CD4-positive, alpha-beta T cell treated with Interleukin-12 subunit alpha and Interleukin-12 subunit beta, for 1 hour (primary cell): ENCODE measurements at places on chromosomes 7 and 10.

GRCh38 chr7:55309040-55309991, 55.8 kb upstream of the LANCL2 start:
- peak; percentile 65 for DNase-seq

GRCh38 chr7:68235937-68236336, 1239.3 kb downstream of the TYW1 start:
- no peak for DNase-seq

DNA sequence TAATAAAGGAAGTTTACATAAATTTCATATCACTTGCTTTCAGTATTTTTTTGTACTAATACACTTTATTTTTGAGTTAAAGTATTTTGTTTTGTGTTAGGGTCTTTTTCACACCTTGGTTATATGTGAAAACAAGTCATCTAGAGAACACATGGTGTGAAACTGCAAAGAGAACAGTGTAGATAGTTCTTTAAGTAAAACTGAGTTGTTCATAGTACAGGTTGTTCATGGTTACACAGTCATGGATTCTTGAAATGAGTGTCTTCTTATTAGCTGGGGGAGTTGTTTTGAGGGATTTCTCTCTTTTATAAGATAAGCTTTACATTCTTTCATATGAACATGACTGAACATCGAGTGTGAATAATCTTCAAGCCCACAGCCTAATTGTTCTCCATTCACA, 244.2 kb downstream of the THSD7A start:
- no peak for DNase-seq

GRCh38 chr7:1601956-1602355, 32.1 kb upstream of the PSMG3 start:
- DNase-seq: no peak

DNA sequence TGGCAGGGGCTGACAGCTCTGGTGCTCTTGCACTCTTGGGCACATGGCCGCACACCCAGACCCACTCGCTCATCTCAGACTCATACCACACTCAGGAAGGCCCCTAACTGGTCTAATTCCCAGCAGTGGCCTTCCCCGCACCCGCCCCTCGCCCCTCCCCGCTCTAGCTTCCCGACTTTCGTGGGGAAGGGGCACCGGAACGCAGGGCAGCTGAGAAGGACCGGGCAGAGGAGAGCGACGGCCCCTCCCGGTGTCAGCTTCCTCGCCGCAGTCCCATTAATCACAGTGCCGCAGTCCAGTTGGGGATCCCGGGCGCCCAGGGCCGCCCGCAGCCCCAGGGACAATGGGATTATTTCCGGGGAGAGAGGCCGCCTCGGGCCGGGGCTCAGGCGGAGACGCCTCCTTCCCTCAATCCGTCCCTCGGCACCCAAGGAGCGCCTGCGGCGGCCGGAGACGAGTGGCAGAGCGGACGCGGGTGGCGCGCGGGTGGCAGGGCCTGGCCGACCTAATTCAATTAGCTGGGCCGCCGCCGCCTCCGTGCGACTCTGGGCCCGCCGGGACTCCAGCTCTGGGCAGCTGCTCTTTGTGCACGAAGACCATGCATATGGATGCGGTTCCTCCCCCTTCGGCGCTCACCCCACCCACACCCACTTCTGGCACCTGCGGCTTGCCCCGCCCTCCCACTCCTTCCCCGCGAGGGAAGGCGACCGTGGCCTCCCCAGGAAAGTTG, 7.8 kb upstream of the TLX1 start:
- DNase-seq: no peak

DNA sequence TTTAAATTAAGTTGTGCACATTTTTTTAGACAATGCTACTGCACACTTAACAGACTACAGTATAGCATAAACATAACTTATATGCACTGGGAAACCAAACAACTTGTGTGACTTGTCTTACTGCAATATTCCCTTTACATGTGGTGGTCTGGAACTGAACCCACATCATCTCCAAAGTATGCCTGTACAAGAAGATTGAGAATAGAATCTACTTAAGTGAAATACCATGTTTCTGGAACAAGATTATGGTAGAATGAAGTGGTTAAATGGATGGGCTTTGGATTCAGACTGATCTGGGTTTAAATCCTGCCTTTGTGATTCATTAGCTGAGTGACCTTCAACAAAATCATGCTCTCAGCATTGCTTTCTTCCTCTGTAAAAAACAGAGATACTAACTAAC, 30.7 kb downstream of the CUL2 start:
- DNase-seq: no peak

DNA sequence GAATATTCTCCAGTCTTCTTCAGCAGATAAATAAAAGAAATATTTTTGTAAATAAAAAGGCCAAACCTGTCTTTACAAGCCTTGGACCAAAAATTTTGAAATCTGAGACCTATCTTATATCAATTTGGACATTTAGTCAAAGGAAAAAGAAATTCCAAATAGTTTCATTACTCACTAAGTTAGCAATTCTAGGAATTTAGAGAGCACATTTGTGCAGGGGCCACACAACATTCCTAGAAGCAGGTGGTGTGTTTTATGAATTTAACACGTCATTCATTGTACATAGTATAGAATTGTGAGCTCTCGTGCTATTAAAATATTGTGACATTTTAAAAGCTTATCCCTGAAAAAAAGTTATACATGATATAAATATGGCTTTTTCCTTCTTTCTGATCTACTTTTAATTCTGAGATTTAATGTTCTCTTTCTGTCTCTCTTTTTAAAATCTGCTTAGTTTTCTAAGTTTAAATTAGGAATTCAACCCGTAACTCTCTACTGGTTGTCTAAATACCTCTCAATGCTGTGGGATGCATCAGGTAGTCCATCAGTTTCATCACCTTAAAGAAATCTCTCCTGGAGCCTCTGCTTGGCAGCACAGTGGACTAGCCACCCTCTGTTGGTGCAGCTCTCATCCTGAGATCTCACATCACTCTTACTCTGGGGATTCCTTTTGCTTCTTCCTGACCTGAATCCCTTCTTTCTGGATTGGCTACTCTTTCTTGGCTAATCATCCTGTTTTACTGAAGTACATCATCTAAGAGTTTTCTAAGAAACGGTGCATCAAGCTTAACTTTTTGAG, 124.5 kb downstream of the SEMA3E start:
- no peak for DNase-seq

GRCh38 chr10:132066186-132066585, 440 bp downstream of the JAKMIP3 start:
- no peak for DNase-seq

GRCh38 chr10:92662848-92663247, 26.9 kb upstream of the HHEX start:
- no peak for DNase-seq

DNA sequence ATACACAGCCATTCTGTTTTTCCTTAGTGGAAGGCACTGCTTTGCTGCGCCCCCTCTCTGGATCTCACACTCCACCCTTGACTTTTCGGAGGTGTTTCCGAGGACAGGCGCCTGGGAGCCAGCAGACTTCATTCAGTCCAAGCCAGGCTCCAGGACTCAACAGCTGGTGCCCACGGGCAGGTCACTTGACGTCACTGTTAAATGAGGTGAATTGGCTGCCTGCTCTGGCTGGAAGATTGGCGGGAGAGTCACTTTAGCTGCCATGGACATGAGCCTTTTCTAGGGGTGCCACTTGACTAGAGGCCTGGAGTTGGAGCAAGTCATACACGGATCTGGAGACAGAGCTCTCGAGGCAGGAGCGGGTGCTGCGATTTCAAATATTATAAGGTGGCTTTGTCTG, 3.2 kb downstream of the HTRA1 start:
- DNase-seq: no peak

DNA sequence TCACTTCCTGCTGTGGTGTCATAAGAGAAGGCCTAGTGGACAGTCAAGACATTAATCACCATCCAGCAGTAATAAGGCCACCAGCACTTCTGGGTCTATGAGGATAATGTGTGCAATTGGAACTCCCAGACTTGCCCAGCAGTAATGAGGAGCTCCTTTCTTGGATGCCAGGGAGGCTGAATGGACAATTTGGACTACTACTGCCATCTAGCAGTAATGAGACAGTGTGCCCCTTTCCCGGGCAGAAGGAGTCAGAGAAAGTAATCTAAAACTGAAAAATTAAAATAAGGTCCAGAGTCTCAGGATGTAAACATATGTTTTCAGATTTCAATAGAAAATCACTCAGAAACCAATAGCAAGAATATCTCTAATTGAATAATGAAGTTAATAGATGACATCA, 400.4 kb downstream of the CDC14C start:
- DNase-seq: no peak

GRCh38 chr10:31582365-31583052, 263.5 kb downstream of the ZEB1 start:
- DNase-seq: no peak

DNA sequence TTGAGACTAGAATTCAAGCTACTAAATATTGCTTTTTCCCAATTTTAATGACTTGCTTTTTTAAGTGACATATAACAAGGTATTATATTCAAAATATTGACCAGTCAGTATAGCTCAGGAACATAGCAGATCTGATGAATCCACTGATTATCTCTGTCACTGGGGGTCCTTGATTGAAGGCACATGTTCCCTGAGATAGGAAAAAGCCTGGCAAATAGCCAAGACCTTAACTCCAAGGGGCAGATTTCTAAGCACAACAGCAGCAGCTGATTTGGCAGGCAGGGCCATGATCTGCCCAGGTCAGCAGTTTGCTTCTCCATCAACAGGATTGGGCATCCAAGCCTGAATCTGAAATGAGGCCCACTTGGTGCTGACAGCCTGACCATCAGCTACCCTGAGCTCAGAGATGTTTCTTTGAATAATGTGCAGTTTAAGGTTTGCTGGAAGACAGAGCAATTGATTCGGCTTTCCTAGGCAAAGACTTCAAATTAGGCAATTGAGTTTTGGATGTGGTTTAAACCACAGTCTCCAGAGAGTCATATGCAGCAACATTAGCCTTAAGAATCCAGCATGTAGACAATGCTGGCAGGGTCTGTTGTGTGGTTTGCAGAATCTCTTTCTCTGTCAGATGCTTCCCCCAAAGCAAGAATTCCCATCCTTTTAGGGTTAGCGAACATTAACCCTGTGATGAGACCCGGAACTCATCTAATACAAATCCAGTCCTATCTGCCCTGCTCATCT, 352.6 kb downstream of the ADRA2A start:
- no peak for DNase-seq

DNA sequence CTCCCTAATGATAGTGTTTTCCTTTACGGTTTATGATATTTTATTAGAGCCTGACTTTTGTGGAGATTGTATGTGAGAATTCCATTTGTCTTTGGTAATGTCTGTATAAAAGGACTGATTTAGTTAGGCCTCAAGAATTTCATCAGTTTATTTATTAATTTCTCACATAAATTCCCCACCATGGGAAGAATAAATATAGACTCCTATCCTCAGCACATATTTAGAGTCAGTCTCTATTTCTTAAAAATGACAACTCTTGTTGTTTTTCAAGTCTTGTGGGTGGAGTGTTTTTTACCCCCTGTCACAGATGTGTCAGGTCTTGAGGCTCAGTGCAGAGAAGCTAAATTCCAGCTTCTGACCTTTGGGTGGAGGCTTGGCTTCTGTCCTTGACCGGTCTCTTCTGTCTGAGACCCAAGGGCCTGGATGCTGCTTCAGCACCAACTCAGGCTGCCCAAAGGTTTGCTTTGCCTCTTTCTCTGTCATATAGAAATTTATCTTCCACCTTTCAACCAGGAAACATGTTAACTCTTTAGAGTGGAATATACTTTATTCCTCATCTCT, 117.3 kb upstream of the INHBA start:
- DNase-seq: no peak

- DNase-seq: no peak
Observed at GRCh38 chr7:38428041-38428440, 154.6 kb upstream of the TARP start.

DNA sequence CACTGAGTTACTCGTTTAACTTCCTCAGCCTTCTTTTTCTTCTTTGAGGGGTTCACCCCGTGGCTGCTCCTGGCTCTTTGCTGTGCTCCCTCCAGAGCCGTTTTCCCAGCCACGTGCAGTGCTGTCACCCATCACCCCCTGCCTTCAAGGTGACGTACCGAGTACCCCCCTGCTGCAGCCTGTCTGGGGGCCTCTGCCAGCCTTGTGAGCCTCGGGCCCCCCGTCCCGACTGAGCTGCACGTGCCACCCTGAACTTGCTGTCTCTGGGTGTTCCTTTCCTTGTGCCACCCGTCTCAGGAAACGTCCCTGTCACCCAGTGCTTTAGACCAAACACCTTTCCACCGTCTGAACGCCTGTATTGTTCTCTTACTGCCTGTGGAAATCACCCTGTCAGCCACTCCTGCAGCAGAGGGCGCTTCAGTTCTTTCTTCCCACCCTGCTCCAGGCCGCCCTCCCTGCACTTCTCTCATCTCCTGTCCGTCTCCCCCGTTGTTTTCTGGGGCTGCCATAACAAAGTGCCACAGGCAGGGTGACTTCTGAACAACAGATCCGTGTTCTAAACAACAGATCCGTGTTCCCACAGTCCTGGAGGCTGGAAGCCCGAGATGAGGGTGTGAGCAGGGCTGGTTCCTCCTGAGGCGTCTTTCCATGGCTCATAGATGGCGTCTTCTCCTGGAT, 44.6 kb downstream of the WDR37 start:
- DNase-seq: no peak

DNA sequence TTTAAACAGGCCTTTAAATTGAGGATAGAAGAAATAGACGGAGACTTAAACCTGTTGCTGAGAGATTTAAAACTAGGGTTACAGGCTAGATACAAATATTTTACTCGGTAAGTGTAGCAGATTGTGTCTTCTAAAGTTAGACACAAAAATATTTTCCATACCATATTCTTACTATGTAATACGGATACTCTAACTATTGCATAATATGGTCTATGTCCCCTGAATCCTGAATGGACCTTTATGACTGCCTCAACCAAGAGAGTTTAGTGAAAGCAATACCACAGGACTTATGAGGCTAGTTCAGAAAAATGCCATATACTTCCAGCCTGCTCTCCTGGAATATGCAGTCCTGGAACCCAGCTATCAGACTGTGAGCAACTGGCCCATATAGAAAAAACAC, 13.4 kb upstream of the TES start:
- no peak for DNase-seq

GRCh38 chr7:81887098-81888090, 117.5 kb upstream of the HGF start:
- no peak for DNase-seq

- DNase-seq: peak; percentile 57
Observed at GRCh38 chr7:23531050-23531793, 559 bp downstream of the TRA2A start.

GRCh38 chr10:117896517-117896916, 150.2 kb downstream of the RAB11FIP2 start:
- DNase-seq: no peak

GRCh38 chr7:65441010-65441409, 67.4 kb downstream of the ZNF92 start:
- DNase-seq: no peak

GRCh38 chr7:159317294-159317693, 172.6 kb upstream of the VIPR2 start:
- DNase-seq: no peak

DNA sequence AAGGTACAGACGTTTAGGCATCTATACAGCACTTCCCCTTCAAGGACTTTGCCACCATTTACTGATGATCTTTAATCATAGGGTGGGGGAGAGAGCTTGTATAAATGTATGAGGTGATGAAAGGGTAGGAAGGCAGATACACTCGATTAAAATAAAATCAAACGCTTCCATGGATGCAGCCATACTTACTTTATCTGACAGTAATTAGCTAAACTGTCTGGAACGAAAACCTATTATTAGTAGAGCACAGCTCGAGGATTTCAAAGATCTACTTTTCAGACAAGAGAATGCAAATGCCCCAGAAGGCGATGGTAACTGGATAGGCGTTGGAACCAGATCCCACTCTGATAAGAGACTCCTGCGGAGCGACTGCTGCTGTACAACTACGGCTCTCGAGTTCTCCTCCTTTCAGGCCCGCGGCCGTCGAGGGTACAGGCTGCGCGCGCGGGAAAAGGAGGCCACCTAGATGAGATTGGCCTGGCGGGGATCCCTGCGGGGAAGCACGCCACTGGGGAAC, 3.1 kb upstream of the NKX2-3 start:
- no peak for DNase-seq
